ENCODE measurements at places on chromosomes 3 and 15. TPM values are rescaled to one million over a fixed set of nuclear protein-coding genes. Genes with fewer than 3 reads are reported as not detected.
A peak's percentile ranks its signal among the peaks of the same experiment; 100 is the strongest.

The TOPAZ1 gene
- not detected for polyA plus RNA-seq

The PARP6 gene
- 28.5 TPM for polyA plus RNA-seq

GRCh38 chr3:59163953-59164352, 114.1 kb upstream of the CFAP20DC start:
- DNase-seq = no peak

GRCh38 chr3:125061170-125061569, 5.4 kb upstream of the HEG1 start:
- DNase-seq = peak; percentile 87

GRCh38 chr3:43153216-43154083, 47.6 kb upstream of the POMGNT2 start:
- DNase-seq = peak; percentile 39

The ISLR gene
- 12.2 TPM for polyA plus RNA-seq

GRCh38 chr3:97883736-97884135, 61.9 kb downstream of the CRYBG3 start:
- no peak for DNase-seq

The SLC22A14 gene
- polyA plus RNA-seq = 0.06 TPM

The PLAAT1 gene
- 1.0 TPM for polyA plus RNA-seq

The CYP1A1 gene
- polyA plus RNA-seq = 0.20 TPM

The ARID3B gene
- 3.0 TPM for polyA plus RNA-seq

DNA sequence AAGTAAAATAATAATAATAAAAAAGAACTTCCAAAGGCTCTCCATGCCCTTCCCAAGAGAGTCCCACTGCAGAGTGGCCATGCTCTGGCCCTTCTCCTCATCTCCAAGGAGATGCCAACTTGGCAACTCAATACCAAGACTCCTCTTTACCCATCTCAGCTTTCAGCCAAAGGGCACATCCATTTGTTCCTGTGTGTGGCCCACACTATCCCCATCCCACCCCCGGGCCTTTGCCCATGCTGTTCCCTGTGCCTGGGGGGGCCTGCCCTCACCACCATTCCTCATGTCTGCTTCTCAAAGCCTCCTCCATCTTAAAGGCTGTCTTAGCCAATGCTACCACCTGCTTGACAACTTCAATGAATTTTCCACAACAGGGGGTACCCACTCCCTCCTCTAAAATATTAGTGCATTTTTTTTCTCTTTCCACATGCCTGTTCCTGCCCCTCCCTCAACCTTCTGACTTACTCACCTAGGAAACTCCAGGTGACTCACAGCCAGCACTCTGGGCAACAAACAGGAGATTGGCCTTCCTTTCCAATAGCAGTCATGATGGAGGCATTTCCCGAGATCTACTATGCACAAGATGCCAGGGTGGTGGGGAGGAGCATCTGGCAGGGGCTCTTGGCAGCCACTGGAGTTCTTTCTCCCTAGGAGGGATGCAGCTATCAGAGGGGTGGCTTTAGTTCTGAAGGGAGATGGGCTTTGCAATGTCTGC, 109.4 kb upstream of the SMAD3 start:
- no peak for DNase-seq

GRCh38 chr3:13004376-13004775, 68.9 kb downstream of the IQSEC1 start:
- no peak for DNase-seq

GRCh38 chr15:65213241-65213640, 2.0 kb upstream of the CILP start:
- no peak for DNase-seq

- no peak for DNase-seq
Measured at GRCh38 chr3:82416349-82416748, 654.9 kb upstream of the GBE1 start.

DNA sequence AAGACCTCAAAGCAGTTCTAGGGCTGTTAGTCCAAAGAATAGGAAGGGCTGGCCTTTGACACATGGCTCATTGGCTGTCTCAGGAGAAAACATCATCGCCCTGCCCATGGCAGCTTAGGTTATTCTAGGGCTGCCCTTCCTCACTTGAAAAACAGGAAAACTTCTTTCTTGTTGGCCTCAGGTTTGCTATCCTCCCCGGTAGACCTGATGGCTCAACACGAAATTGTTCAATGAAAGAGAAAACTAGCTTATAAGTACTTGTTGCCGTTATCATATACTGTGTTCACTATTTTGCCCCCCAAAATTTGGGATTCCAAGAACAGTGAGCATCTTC, 602 bp upstream of the SLTM start:
- DNase-seq = no peak

GRCh38 chr3:159458010-159458409, 530.6 kb upstream of the IL12A start:
- no peak for DNase-seq

- no peak for DNase-seq
Measured at GRCh38 chr3:11351451-11351850, 79.3 kb downstream of the ATG7 start.

- peak; percentile 59 for DNase-seq
Measured at GRCh38 chr3:10286596-10287295, 6.0 kb downstream of the GHRL start.

- DNase-seq = peak; percentile 6
Measured at GRCh38 chr3:79361748-79362378, 405.9 kb downstream of the ROBO1 start.

- no peak for DNase-seq
Measured at GRCh38 chr15:43249699-43250203, 17.0 kb downstream of the TGM5 start.

DNA sequence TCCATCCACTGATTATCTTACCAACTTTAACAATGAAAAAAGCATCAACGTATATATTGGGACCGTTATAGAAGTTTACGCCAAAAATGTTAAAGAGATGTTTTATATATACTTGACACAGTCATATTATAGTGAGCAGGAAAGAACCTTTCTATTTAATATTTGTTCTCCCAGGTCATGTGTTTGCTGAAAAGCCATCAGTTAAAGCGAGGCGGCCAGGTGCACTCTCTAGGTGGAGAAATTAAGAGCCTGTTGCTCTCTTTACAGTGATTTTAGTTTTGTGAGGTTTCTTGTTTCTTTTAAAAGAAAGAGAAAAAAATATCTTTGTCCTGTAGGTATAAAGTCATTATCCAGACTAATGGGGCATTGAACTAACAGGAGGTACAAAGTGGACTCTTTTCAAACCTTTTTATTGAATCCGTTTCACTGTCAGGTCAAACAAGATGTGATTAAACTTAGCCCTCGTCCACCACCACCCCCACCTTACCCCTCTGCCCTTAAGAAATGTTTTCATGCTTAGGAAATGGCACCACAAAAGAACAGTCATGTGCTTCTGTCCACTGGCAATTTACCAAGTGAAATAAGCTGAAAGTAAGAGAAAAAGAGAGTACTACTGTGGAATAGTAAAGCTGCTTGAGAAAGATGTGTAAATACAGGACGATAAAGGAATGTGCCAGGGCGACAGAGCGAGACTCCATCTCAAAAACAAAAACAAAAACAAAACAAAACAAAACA, 279.9 kb downstream of the PTPRG start:
- DNase-seq = no peak

DNA sequence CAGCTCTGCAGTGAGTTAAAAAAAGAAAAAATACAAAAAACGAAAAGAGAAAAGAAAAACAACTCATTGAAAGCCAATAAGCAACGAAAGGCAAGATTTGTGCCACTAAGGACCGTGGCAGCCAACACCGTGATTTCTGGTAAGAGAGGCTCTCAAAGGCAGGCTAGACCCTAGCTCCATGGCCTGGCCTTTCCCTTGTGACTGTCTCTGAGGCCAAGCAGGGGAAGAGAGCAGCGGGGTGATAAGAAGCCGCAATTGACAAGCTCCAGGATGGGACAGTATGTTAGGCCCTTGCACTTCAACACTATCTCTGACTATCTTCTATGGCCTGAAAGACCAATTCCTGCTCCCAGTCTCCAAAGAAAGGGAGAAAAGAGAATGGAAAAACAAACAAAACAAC, 12.4 kb downstream of the APOD start:
- no peak for DNase-seq

DNA sequence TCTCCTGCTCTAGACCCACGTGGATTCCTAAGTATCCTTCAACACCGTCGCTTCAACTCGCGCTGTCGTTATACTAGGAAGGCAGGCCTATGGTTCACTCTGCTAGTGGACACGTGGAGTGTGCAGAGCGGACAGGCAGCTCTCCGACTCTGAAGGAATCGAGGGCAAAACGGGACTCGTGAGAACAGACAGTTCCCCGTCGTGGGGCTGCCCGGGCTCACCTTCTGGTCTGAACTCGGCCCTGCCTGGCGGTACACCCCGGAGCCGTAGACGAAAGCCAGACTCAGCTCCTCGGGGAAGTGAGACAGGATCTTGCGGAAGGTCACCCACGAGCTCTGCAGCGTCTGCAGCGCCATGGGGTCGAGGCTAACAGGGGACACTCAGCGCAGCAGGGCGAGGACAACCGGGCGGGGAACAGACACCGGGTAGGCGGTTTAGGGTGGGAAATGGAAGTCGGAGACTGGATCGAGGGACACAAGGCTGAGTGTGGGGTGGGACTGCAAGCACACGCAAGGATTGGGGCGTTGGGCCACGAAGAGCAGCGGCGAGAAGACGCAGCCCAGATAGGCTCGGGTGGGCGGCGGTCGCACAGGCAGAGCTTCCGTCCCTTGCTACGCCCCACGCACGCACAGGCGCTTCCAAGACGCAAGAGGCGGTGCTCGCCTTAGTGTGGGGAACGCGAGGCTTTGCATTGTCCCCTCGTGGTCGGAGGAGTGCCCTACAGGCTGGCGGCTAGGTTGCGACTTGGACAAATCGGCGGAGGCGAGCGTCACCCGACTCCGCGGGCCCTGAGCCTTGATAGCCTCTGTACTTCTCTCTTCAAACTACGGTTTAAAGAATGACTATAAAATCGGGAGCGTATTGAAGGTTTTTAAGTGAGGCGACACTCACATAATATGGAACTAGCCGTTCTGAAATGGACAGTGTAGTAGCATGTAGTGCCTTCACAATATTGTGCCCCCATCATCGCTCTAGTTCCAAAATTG, at the start of gene TAMM41:
TSS of gene TAMM41 (minus strand) at position 605 of the 986 bp plus-strand sequence. CDS start at position 356, 249 bp downstream.
- peak; percentile 91 for DNase-seq

The TMEM158 gene
- 0.41 TPM for polyA plus RNA-seq

GRCh38 chr3:151891721-151892120, 18.3 kb downstream of the SUCNR1 start:
- DNase-seq = no peak

All from heart right ventricle (tissue), 16 donors.